Smooth muscle cell of trachea (primary cell): ENCODE measurements at places on chromosomes 2 and 18. TPM values are rescaled to one million over a fixed set of nuclear protein-coding genes. Genes with fewer than 3 reads are reported as not detected.

Gene WDFY1
- 97.3 and 155 TPM in 2 replicates for total RNA-seq

Gene LHCGR
- not detected in 2 replicates for total RNA-seq

Gene HADHA
- total RNA-seq = 173 and 238 TPM in 2 replicates

Gene C2orf66
- 0.17 and 0.29 TPM in 2 replicates for total RNA-seq

Gene UGT1A9
- not detected in 2 replicates for total RNA-seq

Gene SERPINB10
- not detected in 2 replicates for total RNA-seq

Gene KLHL41
- 5.4 and 9.8 TPM in 2 replicates for total RNA-seq

Gene CPLX4
- total RNA-seq = not detected in 2 replicates

Gene KIAA2012
- 0.17 TPM in 1 of 2 replicates, not detected in the other for total RNA-seq

Gene MOCOS
- 5.5 and 13.7 TPM in 2 replicates for total RNA-seq

Gene SRBD1
- total RNA-seq = 13.6 and 27.9 TPM in 2 replicates

Gene TM4SF20
- 0.33 TPM in 1 of 2 replicates, not detected in the other for total RNA-seq

Gene CERKL
- 0.15 and 0.17 TPM in 2 replicates for total RNA-seq

Gene ZBTB7C
- total RNA-seq = under 0.01 TPM in 1 of 2 replicates, not detected in the other

Gene SNORC
- total RNA-seq = 0.29 and 1.7 TPM in 2 replicates

Gene CCDC121
- 1.7 and 3.1 TPM in 2 replicates for total RNA-seq

Gene NAPG
- 27.5 and 44.9 TPM in 2 replicates for total RNA-seq

Gene OR6B2
- total RNA-seq = 0.17 TPM in 1 of 2 replicates, not detected in the other

Gene TACR1
- total RNA-seq = 0.33 TPM in 1 of 2 replicates, not detected in the other

Gene DNAJB2
- total RNA-seq = 49.0 and 136 TPM in 2 replicates

Gene ASTL
- 0.17 TPM in 1 of 2 replicates, not detected in the other for total RNA-seq

Gene FAM110C
- under 0.01 TPM in 1 of 2 replicates, not detected in the other for total RNA-seq

Gene TEKT4
- total RNA-seq = not detected in 2 replicates

Gene SAG
- total RNA-seq = not detected in 2 replicates

Gene MAL
- total RNA-seq = 0.17 TPM in 1 of 2 replicates, not detected in the other

Gene GKN2
- not detected in 2 replicates for total RNA-seq

Gene ADD2
- 0.29 TPM in 1 of 2 replicates, not detected in the other for total RNA-seq

Gene CRYGC
- not detected in 2 replicates for total RNA-seq

Gene IAH1
- 68.1 and 84.9 TPM in 2 replicates for total RNA-seq

Gene CAPN10
- total RNA-seq = 24.0 and 24.6 TPM in 2 replicates

Gene ANKRD30B
- 0.15 and 0.50 TPM in 2 replicates for total RNA-seq

Gene TRAK2
- 53.4 and 66.8 TPM in 2 replicates for total RNA-seq

Gene MAIP1
- total RNA-seq = 33.6 and 36.2 TPM in 2 replicates

Gene ATP6V1C2
- under 0.01 TPM in 1 of 2 replicates, not detected in the other for total RNA-seq

Gene ST6GAL2
- total RNA-seq = under 0.01 TPM in 2 replicates

Gene COL5A2
- total RNA-seq = 279 and 388 TPM in 2 replicates

Gene MALL
- 39.9 and 41.2 TPM in 2 replicates for total RNA-seq

Gene SIX3
- total RNA-seq = not detected in 2 replicates

Gene TYMS
- 17.2 and 57.2 TPM in 2 replicates for total RNA-seq
